Subcutaneous preadipocyte (primary cell): ENCODE measurements at places on chromosomes 3 and 15. TPM values are rescaled to one million over a fixed set of nuclear protein-coding genes. Genes with fewer than 3 reads are reported as not detected.

Gene ISLR
- 2.5 and 18.7 TPM in 2 replicates for total RNA-seq

Gene IGSF10
- total RNA-seq, result under 0.01 TPM in 2 replicates

Gene KLF13
- 34.9 and 40.7 TPM in 2 replicates for total RNA-seq

Gene WDR48
- 25.4 and 25.8 TPM in 2 replicates for total RNA-seq

Gene ANKRD34C
- total RNA-seq, result not detected in 2 replicates

Gene SLC6A1
- total RNA-seq, result not detected in 2 replicates

Gene ATP2B2
- total RNA-seq, result under 0.01 TPM in 1 of 2 replicates, not detected in the other

Gene ATP13A5
- total RNA-seq, result not detected in 2 replicates

Gene SLC30A4
- total RNA-seq, result 5.9 TPM in 2 replicates

Gene COL6A6
- total RNA-seq, result under 0.01 and 0.20 TPM in 2 replicates

Gene CIDEC
- 4.9 and 10.3 TPM in 2 replicates for total RNA-seq

Gene CNTN3
- total RNA-seq, result 0.78 and 2.2 TPM in 2 replicates

Gene LRIG1
- 7.0 and 9.6 TPM in 2 replicates for total RNA-seq

Gene IL17RC
- total RNA-seq, result 84.5 and 128 TPM in 2 replicates

Gene MAGEL2
- not detected in 2 replicates for total RNA-seq

Gene LIPC
- 0.20 TPM in 1 of 2 replicates, not detected in the other for total RNA-seq

Gene WDR76
- 15.4 and 31.7 TPM in 2 replicates for total RNA-seq

Gene CCR9
- total RNA-seq, result not detected in 2 replicates

Gene GP9
- not detected in 2 replicates for total RNA-seq

Gene SNX22
- total RNA-seq, result under 0.01 and 0.39 TPM in 2 replicates

Gene SQOR
- total RNA-seq, result 191 and 376 TPM in 2 replicates

Gene ACKR2
- total RNA-seq, result 0.20 TPM in 1 of 2 replicates, not detected in the other

Gene SLC24A1
- 8.5 and 9.0 TPM in 2 replicates for total RNA-seq
